ENCODE measurements at places on chromosomes 5 and 9.

- no peak for DNase-seq
These were observed 246.9 kb downstream of the MAST4 start for GRCh38 chr5:66843065-66843464.

DNA sequence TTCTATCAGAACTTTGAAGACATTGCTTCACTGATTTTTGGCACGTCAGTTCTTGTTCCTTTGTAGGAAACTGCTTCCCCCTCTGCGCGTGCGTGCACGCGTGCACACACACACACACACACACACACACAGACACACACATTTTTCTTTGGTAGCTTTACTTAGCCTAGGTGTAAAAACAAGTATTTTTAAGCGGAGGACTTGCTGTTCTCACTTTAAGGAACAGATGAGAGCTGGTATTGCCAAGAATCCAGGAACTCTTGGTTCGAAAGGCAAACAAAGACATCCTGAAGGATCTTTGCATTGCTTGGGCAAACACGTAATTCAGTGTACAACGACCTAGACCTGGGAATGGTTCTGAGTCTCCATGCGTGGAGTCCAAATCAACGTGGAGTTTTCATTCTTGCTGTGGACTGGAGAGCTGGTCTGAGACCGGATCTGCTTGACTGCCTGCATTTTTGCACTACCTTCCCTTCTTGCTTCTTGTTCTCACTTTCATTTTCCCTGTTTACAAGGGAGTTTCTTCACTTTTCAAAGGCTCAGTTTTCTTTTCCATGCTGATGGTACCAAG, 8.2 kb downstream of the TMEM268 start:
- DNase-seq: no peak

DNA sequence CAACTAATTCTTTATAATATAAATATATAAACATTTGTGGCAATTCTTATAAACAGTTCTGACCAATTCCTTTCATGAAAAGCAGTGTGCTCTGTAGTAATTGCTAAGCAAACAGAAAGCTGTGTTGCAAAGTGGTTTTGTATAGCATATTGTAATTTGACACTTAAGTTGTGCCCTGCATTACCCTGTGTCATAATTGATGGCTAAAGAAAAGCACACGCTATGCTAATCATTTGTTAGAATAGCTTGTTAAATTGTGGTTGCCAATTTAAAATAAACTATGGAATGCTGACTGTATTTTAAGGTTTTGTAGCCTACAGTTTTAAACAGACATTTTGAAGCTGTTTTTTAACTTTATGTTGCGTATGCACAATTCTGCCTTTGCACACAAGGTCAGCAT, 140.0 kb downstream of the PBX3 start:
- no peak for DNase-seq

DNA sequence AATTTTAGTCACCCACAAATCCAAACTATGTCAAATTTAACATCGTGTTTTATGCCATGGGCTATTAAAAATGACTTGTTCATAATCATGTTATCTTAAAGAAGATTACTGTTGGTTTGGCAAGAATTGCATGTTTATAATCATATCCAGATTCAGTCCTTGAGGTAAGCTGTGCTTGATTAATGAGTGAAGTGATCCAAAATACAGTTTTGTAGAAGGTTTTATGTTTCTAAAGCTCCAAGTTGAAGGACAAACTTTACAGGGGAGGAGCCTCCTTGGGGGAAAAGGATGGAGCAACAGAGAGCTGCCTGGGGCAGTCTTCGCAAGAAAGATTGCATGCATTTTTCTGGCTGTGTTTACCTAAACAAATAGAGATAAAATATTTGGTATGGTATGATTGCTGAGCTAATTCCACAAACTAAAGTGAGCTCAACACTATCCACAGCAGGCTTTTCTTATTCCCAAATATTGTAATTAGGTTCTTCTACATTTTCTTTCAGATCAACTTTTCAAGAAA, 189.5 kb upstream of the TYRP1 start:
- DNase-seq: no peak

DNA sequence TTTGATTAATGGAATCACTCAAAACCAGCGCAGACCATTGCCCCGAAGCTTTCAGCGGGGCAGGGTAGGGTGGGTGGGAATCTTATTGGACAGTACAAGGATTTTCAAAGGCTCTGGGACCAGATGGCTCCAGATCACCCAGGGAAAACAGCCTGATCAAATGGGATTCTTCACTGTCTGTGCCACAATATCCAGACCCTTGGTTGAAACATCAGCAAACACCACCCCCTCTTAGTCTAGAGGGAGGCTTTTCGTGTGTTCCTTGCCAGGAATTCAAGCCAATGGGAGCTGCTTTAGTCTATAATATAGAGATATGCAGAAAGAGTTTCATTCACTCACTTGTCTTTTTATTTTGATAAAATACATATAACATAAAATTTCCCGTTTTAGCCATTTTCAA, 1.7 kb downstream of the GFI1B start:
- DNase-seq: no peak

GRCh38 chr5:168530621-168531150, 1.6 kb downstream of the FBLL1 start:
- DNase-seq: no peak

GRCh38 chr9:136757328-136757727, 715 bp downstream of the LCN8 start:
- DNase-seq: no peak

GRCh38 chr5:75363726-75364495, 26.9 kb downstream of the HMGCR start:
- no peak for DNase-seq

DNA sequence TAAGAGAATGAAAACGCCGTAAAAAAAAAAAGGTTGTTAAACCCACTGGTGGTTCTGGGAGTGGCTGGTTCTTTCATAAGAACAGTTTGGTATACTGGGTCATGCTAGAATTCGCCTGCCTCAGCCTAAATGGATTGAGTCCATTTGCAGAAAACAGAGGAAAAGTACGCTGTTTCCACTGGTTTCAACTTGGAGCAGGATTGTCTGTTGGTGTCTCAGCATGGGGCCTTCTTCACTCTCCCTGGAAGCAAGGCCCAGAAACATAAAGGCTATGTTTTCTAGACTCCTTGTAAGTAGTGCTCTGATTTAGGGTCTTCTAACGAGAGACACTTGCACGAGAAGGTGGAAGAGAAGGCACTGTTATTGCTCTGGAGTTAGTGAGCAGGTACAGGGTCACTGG, 116.9 kb upstream of the MTAP start:
- DNase-seq: no peak

- DNase-seq: no peak
These were observed 640 bp downstream of the SURF4 start for GRCh38 chr9:133375116-133375723.

- DNase-seq: no peak
These were observed 220.7 kb upstream of the TMEM161B start for GRCh38 chr5:88489364-88489763.

GRCh38 chr9:77455312-77455927, 192.7 kb downstream of the GNA14 start:
- DNase-seq: no peak

GRCh38 chr5:17748941-17749340, 114.7 kb downstream of the TAF11L14 start:
- no peak for DNase-seq

GRCh38 chr5:149667084-149667828, 62.9 kb upstream of the PPARGC1B start:
- peak; percentile 33 for DNase-seq

GRCh38 chr9:133379153-133380086, 3.3 kb downstream of the STKLD1 start:
- no peak for DNase-seq

- no peak for DNase-seq
These were observed 21.8 kb downstream of the IRX4 start for GRCh38 chr5:1860949-1861348.

DNA sequence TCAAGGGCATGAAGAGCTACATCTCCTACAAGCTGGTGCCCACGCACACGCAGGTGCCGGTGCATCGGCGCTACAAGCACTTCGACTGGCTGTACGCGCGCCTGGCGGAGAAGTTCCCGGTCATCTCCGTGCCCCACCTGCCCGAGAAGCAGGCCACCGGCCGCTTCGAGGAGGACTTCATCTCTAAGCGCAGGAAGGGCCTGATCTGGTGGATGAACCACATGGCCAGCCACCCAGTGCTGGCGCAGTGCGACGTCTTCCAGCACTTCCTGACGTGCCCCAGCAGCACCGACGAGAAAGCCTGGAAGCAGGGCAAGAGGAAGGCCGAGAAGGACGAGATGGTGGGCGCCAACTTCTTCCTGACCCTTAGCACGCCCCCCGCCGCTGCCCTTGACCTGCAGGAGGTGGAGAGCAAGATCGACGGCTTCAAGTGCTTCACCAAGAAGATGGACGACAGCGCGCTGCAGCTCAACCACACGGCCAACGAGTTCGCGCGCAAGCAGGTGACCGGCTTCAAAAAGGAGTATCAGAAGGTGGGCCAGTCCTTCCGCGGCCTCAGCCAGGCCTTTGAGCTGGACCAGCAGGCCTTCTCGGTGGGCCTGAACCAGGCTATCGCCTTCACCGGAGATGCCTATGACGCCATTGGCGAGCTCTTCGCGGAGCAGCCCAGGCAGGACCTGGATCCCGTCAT, 1.4 kb downstream of the SNX18 start:
- no peak for DNase-seq

GRCh38 chr5:172096207-172096940, 89.9 kb upstream of the FBXW11 start:
- DNase-seq: no peak

- peak; percentile 47 for DNase-seq
These were observed 267.6 kb downstream of the SPOCK1 start for GRCh38 chr5:137231540-137231939.

- DNase-seq: no peak
These were observed 6.7 kb upstream of the SPATA31E1 start for GRCh38 chr9:87875831-87876545.

DNA sequence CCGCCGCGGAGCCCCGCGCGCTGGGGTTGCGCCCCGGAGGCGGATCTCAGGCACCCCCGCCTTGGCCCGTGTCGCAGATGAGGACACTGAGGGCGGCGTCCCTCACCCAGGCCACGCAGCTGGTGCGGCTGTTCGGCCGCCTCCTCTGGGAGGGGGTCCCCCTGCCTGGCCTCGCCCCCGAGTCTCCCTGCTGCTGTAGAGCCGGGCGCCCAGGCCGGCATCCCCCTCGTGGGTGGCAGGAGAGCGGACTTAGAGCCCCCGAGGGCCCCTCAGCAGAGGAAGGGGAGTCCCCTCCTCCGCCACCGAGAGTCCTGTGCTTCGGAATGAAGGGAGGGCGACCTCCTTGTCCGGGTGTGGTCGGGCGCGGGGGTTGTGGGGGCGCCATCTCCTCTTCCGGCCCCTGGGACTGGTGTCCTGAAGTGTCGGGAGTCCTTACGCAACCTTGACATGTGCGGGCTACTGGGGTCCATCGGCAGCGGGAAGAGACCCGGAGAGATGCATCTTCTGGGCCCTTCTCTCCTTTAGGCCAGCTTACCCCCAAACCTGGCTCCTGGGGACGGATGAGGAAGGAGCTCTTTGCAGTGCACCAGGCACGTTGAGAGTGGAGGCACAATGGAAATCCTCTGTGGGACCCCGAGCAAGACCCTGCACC, 11.7 kb upstream of the EXOSC2 start:
- peak; percentile 57 for DNase-seq

DNA sequence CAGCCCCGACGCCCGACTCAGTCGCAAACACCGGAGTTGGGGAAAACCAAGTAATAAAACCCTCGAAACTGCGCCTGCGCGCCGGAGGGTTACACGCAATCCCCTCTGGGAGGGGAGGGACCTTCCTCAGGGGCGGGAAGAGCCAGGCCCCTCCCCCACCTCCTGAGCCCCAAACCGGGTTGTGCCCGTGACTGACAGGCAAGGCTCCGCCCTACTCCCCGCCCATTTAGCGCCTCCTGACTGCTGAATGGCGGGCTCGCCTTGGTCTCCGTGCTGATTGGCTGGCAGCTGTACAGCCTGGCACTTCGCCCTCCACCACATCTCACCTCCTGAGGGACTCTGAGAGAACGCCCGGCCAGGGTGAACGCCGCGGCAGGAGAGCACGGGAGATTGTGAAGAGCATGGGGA, at the start of gene PRDM9:
Gene PRDM9, plus strand, starts transcription at position 332 of the 408 bp plus-strand sequence. CDS start 1,425 bp downstream, outside the sequence.
- peak; percentile 99 for DNase-seq

- peak; percentile 68 for DNase-seq
These were observed 407.7 kb upstream of the GRAMD2B start for GRCh38 chr5:126015235-126016181.

DNA sequence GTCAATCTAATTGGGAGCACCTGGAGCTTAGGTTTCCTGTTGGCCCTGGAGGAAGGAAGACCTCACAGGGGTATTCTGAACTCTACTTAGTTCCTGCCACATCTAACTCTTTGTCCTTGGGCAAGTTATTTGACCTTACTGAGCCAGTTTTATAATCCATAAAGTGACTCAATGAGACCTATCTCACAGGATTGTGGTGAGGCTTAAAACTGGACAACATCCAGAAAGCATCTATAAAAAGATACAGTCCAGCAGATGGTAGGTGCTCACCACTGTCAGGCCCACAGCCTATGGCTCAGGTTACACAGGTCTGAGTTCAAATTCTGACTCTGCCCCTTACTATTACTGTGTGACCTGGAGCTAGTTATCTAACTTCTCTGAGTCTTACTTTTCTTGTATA, 23.3 kb downstream of the KCNV2 start:
- no peak for DNase-seq

DNA sequence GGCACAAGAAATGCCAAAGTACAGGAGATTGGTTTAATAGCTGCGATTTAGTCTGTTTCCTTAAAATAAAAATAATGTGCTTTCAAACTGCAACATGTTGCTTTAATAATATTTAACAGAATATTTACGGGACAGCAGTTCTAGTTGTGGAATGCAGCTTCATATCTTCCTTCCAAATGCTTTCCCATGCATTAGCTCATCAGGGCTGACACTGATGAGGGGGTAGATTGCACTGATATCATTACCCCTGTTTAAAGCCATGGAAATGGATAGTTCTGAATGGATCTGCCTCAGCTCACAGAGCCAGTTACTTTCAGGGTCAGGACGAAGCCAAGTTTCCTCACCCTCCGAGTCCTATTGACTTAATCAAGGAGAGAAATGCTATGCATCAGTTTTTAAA, 93.2 kb upstream of the OSMR start:
- DNase-seq: no peak

- no peak for DNase-seq
These were observed at the start of gene ECM2 for GRCh38 chr9:92535940-92536850. TSS of gene ECM2 (minus strand) at chr9:92535990. CDS start at chr9:92522866, 13,124 bp downstream.

DNA sequence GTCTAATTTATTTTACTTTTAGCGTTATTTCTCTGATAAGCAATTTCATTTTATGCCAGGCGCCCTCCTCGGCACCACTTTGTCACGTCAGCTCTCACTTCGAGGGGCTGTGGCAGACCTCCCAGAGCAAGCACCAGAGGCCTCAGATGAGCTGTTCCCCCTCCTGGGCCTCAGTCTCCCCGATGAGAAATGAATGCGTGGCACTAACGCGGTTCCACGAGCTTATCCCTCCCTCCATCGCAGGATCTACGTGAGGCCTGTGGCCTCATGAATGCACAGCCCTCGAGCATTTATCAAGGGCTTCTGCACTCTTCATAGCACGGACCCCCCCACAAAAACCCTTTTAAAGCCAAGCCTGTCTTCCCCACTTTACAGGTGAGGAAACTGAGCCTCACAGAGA, 205.2 kb downstream of the CDK5RAP2 start:
- no peak for DNase-seq

DNA sequence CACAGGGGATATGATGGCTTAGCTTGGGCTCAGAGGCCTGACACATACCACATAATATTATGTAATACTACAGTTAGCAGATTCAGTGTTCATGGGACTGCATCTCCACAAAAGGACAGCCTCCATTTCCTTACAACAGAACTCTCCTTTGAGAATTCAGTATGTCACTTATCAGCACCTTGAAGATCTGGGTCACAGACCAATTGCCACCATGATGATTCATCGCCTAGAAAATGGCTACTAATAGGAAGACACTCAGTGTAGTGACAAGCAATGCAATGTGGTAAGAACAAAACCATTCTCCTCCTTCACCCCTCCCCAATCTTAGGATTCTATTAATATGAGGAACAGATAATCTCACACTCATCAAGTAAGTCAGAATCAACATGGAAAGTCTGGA, 38.7 kb upstream of the PRLR start:
- DNase-seq: no peak
